Endothelial cell of umbilical vein (primary cell): ENCODE measurements at places on chromosomes 2 and 18.

- peak; percentile 60 for DNase-seq
These were observed 44.6 kb downstream of the ITGB1BP1 start for GRCh38 chr2:9378433-9379390.

DNA sequence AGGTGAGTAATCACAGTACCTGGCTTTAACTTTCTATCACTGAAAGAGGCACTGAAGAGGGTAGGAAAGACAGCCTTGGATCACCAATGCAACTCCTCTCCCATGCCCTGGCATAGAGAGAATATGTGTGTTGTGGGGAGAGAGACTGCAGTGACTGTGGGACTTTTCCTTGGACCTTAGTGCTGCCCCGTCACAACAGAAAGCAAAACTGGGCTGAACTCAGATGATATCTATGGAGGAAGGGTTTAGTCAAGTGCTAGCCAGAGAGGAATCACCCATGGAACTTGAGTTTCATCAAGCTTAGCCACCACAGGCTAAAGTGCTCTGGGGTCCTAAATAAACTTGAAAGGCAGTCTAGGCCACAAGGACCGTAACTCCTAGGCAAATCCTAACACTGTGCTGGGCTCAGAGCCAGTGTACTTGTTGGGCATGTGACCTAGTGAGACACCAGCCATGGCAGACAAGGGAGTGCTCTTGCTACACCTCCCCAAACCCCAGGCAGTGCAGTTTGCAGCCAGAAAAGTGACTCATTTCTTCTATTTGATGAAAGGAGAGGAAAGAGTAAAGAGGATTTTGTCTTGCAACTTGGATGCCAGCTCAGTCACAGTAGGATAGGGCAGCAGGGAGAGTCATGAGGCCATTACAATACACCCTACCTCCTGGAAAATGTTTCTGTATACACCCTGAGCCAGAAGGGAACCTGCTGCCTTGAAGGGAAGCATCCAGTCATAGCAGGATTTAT, 105.8 kb upstream of the SPOPL start:
- no peak for DNase-seq

DNA sequence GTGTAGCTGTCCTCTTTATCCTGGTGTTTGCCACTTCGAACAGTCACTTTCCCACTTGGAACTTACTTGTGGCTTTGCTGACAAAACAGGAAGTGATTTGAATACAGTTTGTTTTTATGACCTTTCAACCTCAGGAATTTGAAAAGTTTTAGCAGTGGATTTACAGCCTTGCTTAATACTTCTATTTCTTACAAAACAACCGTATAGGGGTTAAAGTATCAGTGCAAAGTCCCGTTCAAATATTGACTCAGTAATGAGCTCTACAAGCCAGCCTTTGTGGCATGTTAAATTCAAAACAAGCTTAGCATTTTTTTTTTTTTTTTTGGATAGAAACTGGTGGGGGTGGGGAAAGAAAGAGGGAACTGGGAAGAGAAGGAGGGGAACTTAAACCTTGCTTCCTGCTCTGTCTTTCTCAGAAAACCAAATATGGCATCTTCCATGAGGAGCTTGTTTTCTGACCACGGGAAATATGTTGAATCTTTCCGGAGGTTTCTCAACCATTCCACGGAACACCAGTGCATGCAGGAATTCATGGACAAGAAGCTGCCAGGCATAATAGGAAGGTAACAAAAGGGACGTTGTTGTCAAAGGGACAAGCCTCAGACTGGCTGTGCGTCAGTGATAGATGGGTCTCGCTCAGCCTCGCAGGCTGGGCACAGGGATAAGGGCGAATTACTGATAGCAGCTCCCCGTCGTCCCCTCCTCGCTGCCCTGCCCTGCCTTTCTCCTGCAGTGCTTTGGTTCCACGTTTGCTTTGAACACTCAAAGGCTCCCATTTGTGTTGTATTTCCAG, at the start of gene HNMT:
Gene HNMT (plus strand): TSS at position 408 of the 793 bp plus-strand sequence. CDS start 19 bp downstream, at position 427.
- peak; percentile 84 for DNase-seq

DNA sequence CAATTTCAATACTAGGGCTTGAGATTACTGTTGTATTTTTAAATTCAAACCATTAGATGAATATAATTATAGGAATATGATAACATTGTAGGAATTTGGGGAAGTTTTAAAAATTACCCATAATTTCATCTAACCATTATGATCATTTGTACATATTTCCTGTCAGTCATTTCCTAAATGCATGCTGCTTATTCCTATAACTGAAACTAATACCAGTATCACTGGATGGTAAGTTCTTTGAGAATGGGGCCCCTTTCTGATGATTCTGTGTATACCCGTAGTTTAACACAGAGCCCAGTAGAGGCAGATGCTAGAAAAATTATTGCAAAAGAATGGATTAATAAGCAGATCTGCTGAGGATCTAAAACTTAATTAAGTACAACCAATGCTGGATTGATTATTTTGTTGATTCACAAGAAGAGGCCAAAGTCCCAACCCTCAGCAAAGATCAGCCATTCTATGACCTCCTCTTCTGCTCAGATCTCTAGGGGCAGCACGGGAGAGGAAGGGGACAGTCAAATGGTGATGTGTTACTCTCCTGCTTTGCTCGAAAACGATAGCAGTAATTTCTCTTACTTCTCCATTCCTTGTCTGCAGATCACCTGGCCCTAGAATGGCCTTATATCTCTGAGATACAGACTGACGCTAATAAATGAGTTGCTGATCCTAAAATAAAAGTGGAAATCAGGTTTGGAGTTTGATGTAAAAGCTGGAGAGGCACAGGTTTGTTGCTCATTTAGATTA, 69.5 kb upstream of the PELI1 start:
- no peak for DNase-seq

GRCh38 chr2:157486596-157487270, 42.8 kb upstream of the CYTIP start:
- peak; percentile 16 for DNase-seq

DNA sequence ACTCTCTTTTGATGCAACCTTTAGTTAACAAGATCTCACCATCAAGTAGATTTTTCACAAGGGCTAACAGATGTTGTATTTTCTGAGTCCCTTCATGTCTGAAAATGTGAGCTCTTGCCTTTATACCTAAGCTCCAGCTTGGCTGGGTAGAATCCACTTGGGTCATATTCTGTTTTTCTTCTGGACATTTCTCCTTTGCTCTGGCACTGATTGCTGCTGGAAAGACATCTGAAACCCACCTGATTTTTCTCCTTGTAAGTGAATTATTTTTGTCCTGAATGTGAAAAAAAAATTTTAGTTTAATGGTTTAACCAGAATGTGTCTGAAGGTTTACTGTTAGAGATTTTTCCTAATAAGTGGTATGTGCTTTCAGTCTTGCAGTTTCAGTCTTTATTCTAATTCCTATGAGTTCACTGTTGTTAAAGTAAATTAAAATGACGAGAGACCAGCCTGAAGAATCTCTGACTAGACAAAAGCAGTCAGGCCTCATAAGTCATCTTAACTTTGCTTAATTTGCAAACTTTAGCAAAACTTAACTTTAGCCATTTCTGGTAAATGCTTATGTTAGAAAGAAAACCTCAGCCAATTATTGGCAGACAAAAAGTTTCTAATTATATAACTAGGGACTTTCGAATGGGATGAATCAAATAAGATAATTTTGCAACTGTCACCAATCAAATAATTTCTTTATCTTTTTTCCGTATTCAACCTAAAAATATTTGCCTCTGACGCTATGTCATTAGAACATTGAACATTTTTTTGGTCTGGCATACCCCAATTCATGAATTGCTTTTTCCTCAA, 70.8 kb downstream of the ACAA2 start:
- no peak for DNase-seq

DNA sequence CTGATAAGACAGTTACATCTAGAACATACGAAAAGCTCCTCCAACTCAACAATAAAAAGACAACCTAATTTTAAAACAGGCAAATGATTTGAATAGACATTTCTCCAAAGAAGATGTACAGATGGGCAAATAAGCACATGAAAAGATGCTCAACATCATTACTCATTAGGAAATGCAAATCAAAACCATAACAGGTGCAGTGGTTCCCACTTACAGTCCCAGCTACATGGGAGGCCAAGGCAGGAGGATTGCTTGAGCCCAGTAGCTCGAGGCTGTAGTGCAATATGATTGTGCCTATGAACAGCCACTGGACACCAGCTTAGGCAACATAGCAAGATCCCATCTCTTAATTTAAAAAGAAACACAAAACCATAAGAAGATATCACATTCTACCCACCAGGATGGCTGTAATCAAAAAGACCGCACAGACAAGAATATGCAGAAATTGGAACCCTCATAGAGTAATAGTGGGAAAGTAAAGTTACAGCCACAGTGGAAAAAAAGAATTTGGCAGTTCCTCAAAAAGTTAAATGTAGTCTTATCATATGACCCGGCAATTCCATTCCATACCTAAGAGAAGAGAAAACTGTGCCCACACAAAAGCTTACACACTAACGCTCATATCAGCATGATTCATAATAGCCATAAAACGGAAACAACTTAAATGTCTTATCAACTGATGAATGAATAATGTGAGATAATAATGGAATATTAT, 30.5 kb upstream of the ARMC9 start:
- DNase-seq, result peak; percentile 84

DNA sequence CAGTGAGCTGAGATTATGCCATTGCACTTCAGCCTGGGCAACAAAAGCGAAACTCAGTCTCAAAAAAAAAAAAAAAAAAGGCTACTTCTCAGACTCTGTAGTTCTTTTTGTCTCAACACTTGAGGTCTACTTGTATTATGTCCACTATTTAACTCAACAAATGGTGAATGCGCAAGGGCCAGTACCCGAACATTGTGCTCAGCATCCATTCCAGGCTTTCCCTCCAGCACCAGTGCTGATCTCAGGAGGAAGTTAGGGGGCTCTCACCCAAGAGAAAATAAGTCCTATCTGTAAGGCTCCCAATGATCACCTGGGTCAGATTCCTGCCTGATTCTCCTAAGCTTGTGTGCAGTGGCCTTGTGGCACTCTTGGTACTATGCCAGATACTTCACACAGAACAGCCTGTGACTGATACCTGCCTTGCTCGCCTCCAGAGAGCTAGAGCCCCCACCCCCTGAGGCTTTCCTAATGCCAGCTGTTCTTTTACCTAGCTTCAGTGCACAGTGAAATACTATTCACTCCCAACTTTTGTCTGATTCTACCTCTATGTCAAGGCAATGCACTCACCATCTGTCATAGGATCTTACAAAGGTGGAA, 74.9 kb downstream of the INO80D start:
- no peak for DNase-seq

- no peak for DNase-seq
These were observed 232.2 kb downstream of the IKZF2 start for GRCh38 chr2:212919238-212919637.

DNA sequence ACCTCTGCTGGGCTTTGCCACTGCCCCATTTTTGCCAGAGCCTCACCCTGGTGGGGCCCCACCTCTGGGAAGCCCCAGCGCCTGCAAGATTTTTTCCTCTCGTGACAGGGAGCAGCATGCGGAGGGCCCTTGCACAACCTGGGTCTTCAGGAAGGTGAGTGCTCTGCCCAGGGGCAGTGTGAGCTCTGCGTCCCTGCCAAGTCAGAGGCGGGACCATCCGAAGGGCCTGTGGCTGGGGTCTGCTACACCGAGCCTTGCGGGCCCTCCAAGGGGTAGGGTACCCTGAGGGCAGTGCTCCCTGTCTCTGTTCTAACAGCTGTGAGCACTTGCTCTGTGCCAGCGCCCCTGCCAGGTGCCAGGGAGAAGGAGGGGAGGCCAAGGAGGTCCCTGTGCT, 5.8 kb upstream of the ODC1 start:
- DNase-seq, result no peak

- DNase-seq, result no peak
These were observed 403.4 kb downstream of the RIT2 start for GRCh38 chr18:42712065-42712464.

- no peak for DNase-seq
These were observed 69.2 kb downstream of the LONRF2 start for GRCh38 chr2:100252811-100253698.

DNA sequence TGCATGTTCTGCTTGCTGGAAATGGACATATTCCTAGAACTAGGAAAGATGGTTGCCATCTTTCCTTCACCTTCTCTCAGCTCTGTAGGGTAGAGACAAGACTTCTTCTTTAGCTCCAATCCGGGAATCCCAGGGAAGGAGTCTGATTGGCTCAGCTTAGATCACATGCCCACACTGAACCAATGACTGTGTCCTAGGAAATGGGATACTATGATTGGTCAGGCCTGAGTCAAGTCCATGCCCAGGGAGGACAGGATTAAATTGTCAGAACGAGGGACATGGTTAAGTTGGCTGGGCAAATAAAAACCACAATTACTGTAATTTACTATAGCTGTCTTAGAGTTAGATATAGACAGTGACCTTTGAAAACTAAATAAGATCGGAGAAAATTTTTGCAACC, 31.4 kb downstream of the SEMA4F start:
- no peak for DNase-seq

- DNase-seq, result peak; percentile 8
These were observed 49.9 kb downstream of the KCNIP3 start for GRCh38 chr2:95346738-95347671.

DNA sequence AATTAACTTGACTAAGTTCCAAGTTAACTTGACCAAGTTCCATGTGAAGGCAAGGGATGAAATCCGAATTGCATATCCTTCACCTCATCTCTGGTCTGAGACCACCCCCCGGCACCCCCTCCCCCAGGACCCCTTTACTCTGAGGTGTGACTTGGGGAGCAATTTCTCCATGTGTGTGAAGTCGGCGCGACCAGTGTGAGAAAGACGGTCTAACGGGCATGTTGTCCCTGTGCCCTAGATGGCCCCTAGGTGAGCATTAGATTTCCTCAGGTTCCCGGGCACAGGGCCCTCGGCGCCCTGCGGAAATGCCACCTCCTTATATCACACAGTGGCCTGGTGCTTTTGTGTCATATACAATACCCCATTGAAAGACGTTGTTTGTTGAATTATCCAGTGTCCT, 137.1 kb downstream of the CTIF start:
- no peak for DNase-seq

GRCh38 chr2:195513119-195513518, 143.9 kb upstream of the SLC39A10 start:
- no peak for DNase-seq

DNA sequence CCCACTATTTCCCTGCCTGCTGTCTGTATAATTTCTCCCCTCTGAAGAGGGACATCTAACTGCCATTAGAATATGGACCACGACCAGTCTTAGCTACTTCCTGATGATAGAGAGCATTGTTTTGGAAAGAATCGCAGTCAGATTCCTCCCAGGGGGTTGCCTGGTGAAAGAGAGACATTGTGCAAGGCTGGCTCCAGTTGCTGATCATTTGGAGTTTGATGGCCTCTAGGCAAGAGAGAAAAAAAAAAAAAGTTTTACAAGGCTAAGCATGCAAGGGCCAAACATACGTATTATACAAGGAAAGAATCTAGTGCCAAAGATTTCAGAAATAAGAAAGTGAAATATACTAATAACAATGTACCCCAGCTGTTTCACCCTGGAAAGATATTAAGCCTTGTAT, 182.2 kb downstream of the CMPK2 start:
- no peak for DNase-seq

GRCh38 chr2:104584393-104584792, 269.5 kb upstream of the POU3F3 start:
- DNase-seq, result no peak
